ENCODE measurements at places on chromosomes 1 and 21.
A peak's percentile ranks its signal among the peaks of the same experiment; 100 is the strongest.

DNA sequence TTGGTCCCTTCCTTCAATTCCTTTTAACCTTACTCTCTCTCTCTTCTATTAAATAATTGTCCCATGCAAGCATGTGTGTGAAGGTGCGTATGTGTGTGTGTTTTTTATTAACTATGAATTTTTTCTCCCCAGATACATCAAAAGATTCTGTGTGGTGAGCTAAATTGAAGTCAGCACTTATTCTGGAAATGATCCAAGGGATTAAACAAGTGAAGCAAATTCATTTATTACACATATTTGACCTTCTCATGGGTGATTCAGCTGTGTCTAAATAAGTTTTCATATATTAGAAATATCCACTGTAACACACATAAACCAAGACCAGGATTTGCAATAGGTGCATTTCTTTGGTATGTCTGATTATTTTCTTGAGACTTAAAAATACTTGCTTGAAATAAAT, 24.3 kb downstream of the CHODL start:
- no peak for DNase-seq

GRCh38 chr1:231702331-231702730, 75.7 kb downstream of the DISC1 start:
- no peak for DNase-seq

DNA sequence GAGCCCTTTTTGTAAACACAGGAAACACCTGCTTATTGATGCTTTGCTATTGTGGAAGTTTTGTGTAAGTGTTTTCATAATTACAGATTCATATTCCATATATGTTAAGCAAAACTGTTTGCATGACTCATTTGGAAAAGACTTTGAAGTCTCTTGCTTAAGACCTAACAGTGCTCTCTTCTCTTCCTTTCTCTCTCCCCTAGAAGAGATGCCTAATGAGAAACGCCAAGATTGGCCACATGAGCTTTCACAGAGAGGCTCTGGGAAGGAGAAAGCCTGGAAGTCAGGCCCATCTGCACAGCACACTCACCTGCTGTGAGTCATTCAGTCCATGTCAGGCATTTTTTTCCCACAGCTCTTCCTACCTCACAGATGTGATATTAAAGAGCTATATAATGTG, 101.6 kb upstream of the PALMD start:
- DNase-seq, result no peak

GRCh38 chr1:206062464-206062863, 9.5 kb downstream of the RHEX start:
- no peak for DNase-seq

- DNase-seq, result peak; percentile 32
These were observed 2.3 kb upstream of the NFASC start for GRCh38 chr1:204868340-204868700.

DNA sequence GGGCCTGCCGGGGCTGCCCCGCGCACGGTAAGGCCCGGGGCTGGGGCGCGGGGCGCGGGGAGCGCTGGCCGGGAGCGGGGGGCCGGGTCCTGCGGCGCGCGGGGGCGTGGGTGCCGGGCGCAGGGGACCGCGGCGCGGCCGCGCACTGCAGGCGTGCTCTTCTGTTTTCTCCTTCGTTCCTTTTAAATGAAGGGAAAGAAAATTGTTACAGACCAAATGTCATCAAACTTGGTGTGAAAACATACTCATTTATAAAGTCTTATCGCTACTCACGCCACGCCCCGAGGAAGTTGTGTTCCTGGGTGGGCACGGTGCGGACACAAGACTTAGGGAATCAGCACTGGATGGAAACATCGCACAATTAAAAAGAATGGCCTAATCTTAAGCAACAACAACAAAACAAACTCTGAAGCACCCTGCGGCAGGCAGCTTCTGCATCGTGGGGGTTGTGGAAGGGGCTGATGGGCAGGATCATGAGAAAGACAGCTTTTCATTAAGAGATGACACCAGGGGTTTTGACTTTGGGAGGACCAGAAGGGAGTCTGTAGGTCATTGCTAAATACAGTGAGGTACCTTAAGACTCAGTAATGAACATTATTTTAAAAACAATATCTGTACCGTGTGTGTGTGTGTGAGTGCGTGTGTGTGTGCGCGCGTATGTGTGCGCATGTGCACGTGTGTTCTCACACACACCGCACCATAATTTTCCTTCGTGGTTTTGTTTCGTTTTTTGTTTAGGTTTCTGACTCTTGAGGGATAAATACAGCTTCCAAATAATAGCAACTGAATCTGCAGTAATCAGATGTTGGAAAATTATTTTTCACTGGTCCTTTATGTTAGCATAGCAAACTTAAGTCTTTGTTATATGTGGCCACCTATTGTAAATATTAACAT, 548 bp downstream of the B3GALT5 start:
- DNase-seq, result no peak

DNA sequence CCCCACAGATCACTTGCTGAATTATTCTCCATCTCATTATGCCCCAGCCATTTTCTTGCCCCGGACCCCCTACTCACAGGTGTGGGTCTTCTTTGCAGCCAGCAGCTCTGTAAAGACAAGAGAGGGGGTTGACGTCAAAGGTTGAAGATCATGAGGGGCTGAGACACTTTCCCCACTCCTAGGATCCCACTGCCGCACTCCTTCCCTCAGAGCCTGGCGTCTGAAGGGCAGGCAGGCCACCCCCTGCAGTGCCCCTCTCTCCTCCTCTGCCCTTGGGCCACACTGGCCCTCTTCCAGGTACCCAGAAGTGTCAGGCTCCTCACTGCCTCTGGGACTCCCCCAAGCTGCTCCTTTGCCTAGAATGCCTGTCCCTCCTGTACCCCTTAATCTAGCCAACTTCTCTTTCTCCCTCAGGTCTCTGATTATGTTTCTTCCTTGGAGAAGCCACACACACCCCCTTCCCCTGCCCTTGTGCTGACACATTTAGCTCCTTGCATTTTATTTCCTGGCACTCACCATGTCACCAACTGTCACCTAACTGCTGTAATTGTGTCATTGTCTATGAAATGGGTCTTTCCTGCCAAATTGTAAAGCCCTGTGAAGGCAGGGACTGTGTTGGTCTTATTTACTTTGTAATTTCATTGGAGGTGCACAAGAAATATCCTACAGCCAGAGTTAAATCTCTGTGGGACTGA, 2.1 kb downstream of the RORC start:
- DNase-seq, result no peak

GRCh38 chr1:153389401-153389800, 1.5 kb downstream of the S100A8 start:
- DNase-seq, result no peak

- no peak for DNase-seq
These were observed 13.8 kb downstream of the TMEM51 start for GRCh38 chr1:15167386-15167785.

- no peak for DNase-seq
These were observed 2065.2 kb downstream of the MRPL39 start for GRCh38 chr21:23542097-23542496.

DNA sequence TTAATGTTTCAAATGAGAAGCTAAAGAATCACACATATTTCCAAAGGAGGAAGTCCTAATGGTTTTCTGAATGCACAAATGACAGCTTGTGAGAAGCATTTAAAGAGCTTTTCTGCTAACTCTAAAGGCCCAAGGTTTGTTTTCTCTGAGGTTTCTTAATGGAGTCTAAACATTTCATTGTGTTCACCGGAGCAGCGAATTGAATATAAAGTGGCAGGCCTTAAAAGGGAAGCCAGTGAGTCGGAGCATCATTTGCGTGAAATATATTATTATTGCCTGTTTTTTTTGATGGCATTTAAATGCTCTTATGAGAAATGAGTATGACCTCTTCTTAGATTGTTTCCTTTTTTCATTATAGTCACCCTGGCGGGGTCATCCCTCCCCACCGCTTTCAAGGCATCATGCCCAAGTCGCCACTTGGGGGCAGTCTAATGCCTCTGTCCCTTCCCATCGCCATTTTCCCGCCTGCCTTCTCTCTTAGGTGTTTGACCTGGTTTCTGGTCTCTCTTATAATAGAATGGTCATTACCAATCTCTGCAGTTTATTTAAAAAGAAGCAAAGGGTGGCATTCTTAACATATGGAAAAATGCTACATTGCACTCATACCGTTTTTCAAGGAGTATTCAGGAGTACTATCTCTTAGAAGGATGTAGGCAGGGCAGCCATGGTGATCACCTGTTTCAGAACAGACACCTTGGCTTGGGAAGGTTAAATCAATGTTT, 25.3 kb upstream of the OVAAL start:
- peak; percentile 76 for DNase-seq

All from WTC11 (cell line).